ENCODE measurements at places on chromosomes 2 and 18.

DNA sequence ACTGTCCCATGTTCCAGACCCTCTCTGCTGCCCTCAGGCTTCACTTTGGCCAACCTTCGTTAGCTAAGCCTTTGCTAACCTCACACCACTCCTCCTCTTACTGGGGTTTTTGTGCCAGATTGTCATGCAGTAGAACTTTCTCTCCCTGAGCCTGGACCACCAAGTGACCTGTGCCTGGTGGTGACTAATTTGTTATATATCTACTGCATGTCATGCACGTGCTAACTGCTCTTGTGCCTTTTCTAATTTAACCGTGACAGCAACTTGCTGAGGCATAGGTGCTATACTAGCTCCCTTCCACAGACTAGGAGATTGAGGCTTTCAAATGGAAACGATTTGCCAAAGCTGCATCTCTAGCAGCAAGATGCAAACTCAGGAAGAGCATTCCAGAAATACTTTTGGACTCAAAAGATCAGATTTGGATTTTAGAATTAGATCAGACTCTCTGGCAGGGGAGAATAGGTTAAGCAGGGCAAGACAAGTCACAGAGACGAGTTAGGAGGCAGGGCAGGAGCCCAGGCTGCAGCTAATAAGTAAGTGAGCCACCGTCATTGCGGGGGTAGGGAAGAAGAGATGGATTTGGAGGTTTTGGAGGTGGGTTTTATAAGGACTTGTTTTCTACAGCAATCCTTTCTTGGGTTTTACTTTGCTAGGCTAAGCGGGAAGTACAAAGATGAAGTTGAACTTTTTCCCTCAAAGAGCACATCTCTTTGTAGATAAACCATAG lies 1.8 kb downstream of the PPP1R7 start:
- no peak for DNase-seq

GRCh38 chr2:11753886-11754699 lies 7.7 kb downstream of the LPIN1 start:
- peak; percentile 42 for DNase-seq

DNA sequence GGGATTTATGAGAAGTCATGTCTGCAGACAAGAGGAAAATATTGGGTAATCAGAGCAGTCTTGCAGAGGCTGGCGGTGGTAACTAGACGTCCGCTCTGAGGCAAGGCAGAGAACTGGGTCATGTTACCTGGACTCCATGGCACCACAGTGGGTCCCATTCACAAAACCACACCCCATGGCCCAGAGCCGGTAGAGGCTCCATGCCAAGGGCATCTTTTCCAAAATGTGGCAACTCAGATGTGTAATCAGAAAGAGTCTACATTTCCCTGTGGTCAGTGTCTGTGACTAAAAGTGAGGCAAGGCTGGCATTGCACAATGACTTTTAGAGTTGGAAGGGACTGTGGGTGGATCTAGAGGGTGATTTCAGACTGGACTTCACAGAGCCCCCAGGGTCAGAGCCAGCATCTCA lies 113.1 kb downstream of the MREG start:
- no peak for DNase-seq

DNA sequence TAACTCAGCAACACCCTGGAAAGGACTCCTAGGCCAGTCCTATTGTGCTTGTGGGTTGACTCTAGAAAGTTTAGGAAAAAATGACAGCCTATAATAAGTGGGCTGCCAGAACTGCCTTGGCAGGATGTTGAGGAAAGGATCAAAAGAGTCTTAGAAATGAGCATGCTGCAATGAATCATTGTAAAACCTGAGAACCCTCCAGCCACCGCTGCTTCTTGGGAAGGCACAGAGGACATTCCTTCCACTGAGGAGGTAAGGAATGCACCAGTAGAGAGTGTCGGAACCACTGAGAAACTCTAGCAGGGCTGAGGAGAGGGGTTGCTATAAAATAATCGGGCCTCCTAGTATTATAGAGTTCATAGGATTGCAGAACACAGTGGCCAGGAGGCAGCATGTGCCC lies 146.7 kb upstream of the SMIM21 start:
- no peak for DNase-seq

GRCh38 chr2:106189764-106190468 lies 4.2 kb downstream of the UXS1 start:
- DNase-seq, result no peak

DNA sequence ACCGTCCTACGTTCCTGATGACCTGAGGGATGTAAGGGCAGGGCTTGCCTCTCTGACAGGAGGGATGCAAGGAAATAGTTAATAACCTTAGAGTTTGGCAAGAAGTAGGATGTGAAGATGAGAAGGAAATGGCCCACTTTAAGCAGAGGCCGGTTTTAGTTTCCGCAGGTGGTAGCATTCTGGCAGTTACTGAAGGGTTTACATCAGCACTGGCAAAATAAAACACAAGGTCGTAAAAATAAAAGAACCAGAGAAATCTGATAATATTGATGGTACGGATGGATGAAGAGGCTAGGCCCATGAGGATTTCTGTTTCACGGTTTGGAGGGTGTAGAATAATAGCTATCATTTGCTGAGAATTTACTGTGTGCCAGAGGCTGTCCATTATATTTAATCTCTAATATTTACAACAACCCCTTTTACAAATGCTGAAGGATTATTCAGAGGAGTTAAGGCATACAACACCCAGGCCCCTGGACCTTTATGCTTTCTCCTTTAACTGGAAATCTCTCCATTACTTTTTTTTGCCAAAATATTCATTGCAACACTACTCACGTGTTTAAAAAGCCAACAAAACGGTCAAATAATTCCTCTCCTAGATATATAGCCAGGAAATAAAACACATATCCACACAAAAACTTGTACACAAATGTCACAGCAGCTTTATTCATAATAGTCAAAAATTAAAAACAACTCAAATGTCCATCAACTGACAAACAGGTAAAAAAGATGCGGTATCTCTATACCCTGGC lies 28.5 kb downstream of the DAPL1 start:
- no peak for DNase-seq

- no peak for DNase-seq
Observed at GRCh38 chr18:22690556-22690955, 242.6 kb upstream of the RBBP8 start.

- no peak for DNase-seq
Observed at GRCh38 chr18:61690418-61691138, 202.2 kb downstream of the RNF152 start.

DNA sequence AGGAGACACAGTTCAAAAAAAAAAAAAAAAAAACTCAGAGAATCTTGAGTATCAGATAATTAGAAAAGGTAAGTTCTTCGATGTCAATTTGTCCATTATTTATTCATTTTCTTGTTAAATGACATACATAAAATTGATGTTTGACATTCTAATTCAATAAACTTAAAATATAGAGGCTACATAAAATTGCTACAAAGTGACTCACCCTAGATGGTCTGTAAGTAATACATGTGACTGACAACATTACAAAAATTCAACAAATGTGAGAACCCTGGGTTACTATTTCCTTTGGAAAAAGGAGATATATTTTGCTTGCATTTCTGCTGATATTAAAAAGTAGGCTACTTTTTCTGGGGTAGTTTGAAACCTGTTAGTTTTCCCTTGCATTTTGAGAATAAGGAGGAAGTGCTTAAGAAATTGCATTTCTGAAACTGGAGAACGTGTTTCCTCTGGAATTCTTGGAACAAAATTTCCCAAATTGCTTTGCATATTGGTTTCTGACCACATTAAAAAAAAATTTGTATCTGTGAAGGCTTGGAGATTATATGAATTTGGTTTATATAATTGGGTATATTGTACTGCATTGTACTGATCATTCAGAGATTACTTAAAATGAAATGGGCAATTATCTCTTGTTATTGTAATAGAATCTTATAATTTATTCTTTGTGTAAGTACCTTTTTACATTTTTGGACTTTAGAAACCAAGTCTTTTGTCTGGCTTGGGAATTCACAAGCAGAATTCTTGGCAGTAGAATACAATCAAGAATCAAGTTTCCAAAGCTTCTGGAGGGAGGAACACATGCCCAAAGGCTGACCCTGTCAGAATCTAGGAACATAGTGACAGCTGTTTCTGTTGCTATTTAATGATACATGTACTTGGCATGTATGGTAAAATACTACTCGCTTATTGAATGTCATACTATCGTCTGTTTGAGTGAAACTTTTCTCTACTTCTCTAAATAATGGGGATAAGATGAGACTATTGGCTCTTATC lies 106.1 kb downstream of the DSEL start:
- no peak for DNase-seq

DNA sequence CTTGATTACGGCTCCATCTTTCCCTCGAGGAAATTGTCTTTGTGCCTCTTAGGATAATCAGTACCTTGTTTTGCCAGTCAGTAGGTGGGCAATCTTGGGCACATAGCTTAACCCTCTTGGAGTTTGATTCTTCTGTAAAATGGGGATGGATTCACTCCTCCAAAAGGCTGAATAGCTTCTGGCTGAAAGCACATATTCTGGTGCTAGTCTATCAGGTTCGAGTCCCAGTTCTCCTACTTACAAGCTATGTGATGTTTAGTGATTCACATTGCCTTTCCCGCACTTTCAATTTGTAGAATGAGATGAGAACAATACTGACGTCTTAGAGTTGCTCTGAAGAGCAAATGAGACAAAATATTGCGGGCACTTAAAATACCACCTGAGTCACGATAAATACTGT lies 43.9 kb downstream of the ATIC start:
- DNase-seq, result no peak

DNA sequence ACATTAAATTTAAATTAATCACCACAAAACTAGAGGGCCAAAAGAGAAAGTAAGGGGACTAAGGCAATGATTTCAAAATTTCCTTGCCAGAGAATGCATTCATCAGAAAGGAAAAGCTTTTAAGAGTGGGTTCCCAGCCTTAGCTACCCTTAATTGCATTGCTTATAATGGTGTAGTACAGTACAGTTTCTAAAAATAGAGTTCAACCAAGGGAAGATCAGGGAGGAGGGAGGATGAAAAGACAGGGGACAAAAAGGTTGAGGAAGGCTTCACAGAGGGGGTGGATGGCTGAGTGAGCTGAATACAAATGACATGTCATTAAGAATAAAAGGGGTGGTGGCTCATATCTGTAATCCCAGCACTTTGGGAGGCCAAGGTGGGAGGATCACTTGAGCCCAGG lies 119.9 kb downstream of the RBMS1 start:
- no peak for DNase-seq

DNA sequence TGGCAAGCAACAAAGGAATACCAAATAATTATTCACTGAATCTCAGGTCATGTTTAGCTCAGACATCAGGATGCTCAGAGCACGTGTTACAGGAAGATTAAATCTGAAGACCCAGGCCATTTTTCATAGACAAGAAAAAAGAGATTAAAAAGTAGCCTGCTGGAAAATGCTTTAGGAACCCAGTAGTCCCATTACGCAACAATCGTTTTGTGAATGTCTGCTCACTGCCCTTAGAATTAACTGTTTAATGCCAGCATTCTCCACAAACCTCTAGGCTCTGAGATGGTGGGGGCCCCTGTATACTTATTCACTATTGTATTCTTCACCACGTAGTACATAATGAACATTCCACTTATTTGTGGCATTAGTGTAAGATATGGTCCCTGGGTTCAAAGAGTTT lies 154.6 kb upstream of the NYAP2 start:
- DNase-seq, result no peak

- no peak for DNase-seq
Observed at GRCh38 chr18:63831080-63831788, 56.0 kb downstream of the SERPINB7 start.

DNA sequence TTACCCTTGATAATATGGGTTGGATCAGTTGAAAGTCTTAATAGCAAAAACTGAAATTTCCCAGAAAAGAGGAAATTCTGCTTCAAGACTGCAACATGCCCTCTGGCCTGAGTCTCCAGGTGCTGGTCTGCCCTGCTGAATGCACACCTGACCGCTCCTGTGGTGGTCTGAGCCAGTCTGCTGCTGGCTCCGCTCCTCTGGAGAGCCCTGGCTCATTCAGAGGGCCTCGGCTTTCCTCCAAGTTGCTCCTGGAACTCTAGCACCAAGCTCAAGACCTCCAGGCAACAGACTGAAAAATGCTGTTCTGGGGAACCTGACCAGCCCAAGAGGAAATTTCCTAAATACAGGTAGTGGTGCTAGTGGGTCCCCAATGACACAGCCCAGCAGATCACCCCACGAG lies 64.8 kb downstream of the DIPK1C start:
- no peak for DNase-seq

DNA sequence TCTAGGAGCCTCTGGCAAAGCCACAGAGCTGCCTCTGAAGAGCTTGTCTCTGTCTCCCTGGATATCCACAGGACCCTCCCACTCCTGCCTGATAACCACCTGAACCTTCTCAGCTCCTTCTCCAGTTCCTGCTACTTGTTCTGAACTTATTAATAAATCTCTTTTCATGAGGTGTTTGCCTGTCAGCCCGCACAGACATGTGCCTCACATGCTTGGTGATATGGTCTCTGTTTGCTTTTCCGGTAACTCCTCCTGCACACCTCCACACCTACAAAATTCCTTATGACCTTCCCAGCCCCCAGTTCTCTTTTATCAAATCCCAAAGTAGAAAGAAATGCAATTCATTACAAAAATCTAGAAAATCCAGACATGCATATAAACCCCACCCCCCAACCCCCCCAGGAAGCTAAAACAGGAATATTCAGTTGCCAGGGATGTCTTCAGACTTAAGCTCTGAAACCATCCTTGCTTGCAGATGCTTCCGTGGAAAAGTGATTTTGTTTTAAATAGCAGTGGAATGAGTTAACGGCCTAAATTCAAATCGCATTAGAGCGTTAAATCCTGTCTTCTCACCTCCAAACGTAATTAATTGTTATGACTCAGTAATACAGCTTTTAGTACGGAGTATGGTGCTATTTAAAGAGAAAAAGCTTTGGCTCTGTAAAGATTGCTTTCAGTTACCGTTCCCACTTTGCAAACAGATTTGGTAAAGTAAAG lies 2.1 kb upstream of the PID1 start:
- DNase-seq, result no peak

DNA sequence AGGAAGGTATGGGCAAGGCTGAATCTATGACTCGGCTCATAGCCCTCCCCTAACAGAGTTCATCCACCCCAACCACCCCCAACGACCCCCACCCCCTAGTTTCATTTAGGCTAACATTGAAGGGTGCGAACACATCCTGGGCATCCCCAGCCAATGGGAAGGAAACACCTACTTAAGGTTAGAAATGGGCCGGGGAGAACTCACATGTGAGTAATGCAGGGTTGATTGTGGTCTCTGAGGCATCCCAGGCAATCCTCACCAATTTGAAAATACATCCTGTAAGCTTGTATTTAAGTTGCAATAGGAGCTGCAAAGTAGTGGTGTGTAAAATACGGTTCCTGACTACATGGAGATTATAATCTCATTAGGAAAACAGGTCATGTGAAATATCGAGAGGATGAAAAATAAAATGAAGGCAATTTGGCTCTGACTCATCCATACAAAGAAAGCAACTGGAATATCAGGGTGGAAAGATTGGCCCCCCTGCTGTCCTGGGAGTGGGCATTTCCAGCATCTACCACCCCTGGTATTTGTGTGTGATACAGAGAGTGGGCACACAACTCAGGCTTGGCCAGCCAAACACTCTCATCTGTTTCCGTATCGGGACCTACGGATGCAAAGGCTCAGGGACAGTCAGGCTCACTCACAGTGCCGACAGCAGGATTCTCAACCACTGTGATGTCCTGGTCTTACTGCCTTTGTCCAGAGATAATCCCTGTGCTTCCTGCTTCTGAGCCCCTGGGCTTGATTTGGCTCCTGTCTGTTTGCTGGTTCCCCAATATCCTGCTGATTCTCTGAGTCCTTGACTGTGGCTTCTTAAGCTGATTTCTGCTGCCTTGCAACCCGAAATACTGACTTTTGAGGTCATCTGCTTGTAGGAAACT lies 90.0 kb upstream of the NCKAP5 start:
- DNase-seq, result no peak

Data from stimulated activated CD8-positive, alpha-beta memory T cell treated with anti-CD3 and anti-CD28 coated beads, Interleukin-2, amount 100 ng/mL, for 1 hour (primary cell).